Mononuclear cell (primary cell): ENCODE measurements at places on chromosomes 7 and 10. TPM values are rescaled to one million over a fixed set of nuclear protein-coding genes. Genes with fewer than 3 reads are reported as not detected.

CDHR3 gene
- 4.4 TPM for total RNA-seq

CCL24 gene
- not detected for total RNA-seq

NAT16 gene
- total RNA-seq, result not detected

RADIL gene
- total RNA-seq, result not detected

ZNF25 gene
- total RNA-seq, result 7.9 TPM

PLEKHS1 gene
- total RNA-seq, result 0.21 TPM

AASS gene
- 2.6 TPM for total RNA-seq

BLNK gene
- total RNA-seq, result 3.6 TPM

IL6 gene
- total RNA-seq, result 36.0 TPM

PRSS37 gene
- 0.10 TPM for total RNA-seq

OR2A12 gene
- total RNA-seq, result not detected

TMEM176B gene
- 4.7 TPM for total RNA-seq

AMPH gene
- total RNA-seq, result 0.10 TPM

ARHGEF35 gene
- 1.2 TPM for total RNA-seq

STARD3NL gene
- 30.1 TPM for total RNA-seq

EVX1 gene
- total RNA-seq, result not detected

SPDYE2B gene
- 0.21 TPM for total RNA-seq

BAMBI gene
- total RNA-seq, result 1.9 TPM

EPHA1 gene
- total RNA-seq, result 2.3 TPM

HGF gene
- total RNA-seq, result 2.7 TPM

NKX1-2 gene
- total RNA-seq, result not detected

STYXL1 gene
- total RNA-seq, result 10.8 TPM

TFEC gene
- total RNA-seq, result 7.8 TPM

ABCC2 gene
- 2.2 TPM for total RNA-seq

GRID1 gene
- not detected for total RNA-seq

OPTN gene
- total RNA-seq, result 36.8 TPM

IFIT1 gene
- 5.9 TPM for total RNA-seq

C10orf105 gene
- 0.31 TPM for total RNA-seq

GPC2 gene
- total RNA-seq, result 2.3 TPM

PLAU gene
- 9.7 TPM for total RNA-seq

IGF2BP3 gene
- total RNA-seq, result 13.7 TPM

MYPN gene
- not detected for total RNA-seq

MPP7 gene
- 24.5 TPM for total RNA-seq

ZNF487 gene
- 13.1 TPM for total RNA-seq

RARRES2 gene
- not detected for total RNA-seq

ACBD7 gene
- total RNA-seq, result 0.42 TPM

INA gene
- total RNA-seq, result 0.10 TPM

FGFBP3 gene
- 0.84 TPM for total RNA-seq

PSD gene
- total RNA-seq, result 4.1 TPM

OPN4 gene
- total RNA-seq, result not detected

TMEM229A gene
- not detected for total RNA-seq

GJD4 gene
- not detected for total RNA-seq

FOXI2 gene
- not detected for total RNA-seq

ZNF425 gene
- 0.10 TPM for total RNA-seq

OR13A1 gene
- total RNA-seq, result 0.10 TPM

PRSS1 gene
- total RNA-seq, result 0.73 TPM

RBP3 gene
- total RNA-seq, result not detected

ZNF438 gene
- total RNA-seq, result 2.2 TPM

ADGRA1 gene
- total RNA-seq, result not detected
